ENCODE measurements at places on chromosomes 7 and 10.

- DNase-seq: no peak
Measured at GRCh38 chr10:13712476-13712836, 125.7 kb downstream of the PRPF18 start.

GRCh38 chr10:71727105-71727737 is 7.6 kb upstream of the C10orf105 start:
- no peak for DNase-seq

DNA sequence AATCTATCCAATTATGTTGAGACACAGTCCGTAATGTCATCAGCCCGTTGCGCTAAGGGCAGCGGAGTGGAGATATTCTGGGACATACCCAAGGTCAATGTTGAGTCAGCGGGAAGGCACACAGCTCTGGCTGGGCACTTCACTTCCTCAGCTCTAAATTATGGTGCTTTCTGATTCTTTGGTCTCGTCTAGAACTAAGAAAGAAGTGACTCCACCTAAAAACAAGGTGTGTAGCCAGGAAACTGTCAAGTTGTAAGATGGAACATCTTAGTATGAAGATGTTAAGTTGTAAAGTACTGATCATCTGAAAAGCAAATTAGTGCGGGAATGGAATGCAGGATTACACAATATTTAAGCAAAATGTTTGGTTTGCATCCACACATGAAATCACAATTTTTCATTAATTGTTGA is 43.1 kb downstream of the BAIAP2L1 start:
- DNase-seq: no peak

GRCh38 chr10:75202321-75203045 is 8.1 kb upstream of the VDAC2 start:
- no peak for DNase-seq

DNA sequence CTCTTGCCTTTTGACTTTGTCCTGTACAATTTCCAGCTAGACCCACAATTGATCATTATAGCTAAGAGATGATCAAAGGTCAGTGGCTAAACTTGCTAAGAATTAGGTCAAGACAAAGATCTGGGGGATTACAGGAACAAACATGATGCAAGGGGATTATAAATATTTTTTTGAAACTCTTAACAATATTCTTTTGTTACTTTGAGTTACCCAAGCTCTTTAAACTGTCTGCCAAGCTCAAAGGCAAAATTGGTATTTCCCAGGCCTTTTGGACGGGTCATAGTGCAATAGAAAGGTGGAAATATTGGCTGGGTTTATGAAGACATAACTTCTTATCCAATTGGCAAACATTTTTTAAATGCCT is 23.4 kb downstream of the TBXAS1 start:
- no peak for DNase-seq

- DNase-seq: no peak
Measured at GRCh38 chr7:130951303-130951975, 217.4 kb upstream of the KLF14 start.

DNA sequence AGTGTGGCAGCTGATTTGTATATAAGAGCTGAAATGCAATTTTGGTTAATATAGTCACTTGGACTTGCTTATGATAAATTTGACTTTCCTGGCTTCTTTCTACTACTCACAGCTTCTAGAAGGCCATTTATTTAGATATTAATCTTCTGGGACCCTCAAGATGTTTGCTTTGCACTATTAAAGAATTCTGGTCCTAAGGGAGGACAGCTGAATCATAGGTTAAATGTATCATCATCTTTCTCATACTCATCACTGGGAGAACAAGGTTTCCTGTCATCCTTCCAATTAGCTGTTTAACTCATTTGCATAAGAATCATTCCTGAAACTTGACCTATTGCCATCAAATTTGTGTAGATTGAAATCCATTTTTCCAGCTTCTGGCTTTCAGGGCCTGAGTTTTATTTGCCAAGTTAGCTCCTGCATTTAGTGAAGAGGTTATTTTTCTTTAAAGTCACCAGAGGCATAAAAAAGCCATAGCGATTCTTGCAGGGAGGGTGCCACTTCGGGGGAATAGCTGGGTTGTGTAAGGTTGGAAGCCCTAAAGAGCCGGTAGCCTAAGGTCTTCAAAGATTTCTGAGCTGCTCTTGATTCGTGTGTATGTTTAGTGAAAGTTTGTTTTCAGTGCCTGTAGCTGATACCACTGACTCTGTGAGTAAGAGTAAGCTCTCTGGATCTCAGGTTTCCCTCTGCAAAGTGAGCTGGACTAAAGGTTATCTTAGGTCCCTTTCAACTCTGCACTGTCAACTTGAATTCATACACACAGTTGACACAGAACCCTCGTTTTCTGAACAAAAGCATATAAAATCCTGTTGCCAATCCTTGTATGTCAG is 4.3 kb downstream of the MAP3K8 start:
- no peak for DNase-seq

GRCh38 chr7:12766416-12766815 is 79.0 kb downstream of the ARL4A start:
- no peak for DNase-seq

DNA sequence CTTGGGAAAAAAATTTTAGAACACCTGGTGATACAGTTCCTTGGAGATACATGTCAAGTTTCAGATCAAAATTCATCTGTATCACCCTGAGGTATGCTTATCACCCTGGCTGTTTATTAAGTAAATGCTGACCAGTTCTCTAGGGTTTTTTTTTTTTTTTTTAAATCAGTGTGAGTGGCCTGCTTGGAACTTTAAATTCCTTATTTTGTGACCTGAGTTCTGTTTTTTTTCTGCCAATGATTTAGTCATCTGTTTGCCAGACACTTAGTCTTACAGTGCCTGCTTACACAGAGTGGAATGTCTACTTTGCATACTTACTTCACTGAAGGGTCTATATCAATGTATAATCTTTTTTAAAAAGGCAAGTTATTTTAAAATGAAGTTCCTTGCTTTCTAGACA is 1.8 kb downstream of the TSPAN13 start:
- DNase-seq: no peak

DNA sequence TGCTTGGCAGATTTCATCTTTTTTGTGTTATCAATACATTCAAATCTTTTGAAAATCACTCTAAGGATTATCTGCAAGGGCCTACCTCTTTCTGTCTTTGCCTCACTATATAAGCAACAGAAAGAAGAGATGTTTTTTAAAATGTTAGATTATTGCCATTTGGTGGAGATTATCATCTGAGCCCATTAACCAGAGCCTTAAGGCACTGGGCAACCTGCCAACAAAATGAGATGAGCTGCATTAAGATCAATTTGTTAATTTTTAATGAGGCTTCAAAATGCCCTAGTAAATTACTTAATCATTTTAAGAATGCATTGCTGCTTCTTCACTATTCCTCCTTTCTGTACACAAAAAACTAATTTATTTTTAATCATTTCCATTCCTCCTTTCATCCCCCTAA is 314.1 kb downstream of the SNX13 start:
- no peak for DNase-seq

DNA sequence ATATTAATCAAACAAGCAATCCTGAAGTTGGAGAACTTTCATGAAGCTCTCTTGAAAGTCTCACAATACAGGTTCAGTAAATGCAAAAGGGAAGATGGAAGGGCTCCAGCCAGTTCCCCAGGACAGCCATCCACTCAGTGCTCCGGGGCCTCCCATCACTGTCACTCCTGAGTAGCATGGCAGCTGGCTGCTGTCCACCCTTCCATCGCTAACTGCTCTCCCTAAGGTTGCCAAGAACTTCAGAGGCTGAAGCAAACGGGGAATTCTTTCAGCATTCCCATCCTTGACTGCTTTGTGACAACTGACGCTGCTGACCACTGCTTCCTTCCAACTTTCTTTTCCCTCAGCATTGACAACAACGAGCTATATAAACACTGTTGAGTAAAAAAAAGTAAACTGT is 69.1 kb downstream of the VPS41 start:
- no peak for DNase-seq

DNA sequence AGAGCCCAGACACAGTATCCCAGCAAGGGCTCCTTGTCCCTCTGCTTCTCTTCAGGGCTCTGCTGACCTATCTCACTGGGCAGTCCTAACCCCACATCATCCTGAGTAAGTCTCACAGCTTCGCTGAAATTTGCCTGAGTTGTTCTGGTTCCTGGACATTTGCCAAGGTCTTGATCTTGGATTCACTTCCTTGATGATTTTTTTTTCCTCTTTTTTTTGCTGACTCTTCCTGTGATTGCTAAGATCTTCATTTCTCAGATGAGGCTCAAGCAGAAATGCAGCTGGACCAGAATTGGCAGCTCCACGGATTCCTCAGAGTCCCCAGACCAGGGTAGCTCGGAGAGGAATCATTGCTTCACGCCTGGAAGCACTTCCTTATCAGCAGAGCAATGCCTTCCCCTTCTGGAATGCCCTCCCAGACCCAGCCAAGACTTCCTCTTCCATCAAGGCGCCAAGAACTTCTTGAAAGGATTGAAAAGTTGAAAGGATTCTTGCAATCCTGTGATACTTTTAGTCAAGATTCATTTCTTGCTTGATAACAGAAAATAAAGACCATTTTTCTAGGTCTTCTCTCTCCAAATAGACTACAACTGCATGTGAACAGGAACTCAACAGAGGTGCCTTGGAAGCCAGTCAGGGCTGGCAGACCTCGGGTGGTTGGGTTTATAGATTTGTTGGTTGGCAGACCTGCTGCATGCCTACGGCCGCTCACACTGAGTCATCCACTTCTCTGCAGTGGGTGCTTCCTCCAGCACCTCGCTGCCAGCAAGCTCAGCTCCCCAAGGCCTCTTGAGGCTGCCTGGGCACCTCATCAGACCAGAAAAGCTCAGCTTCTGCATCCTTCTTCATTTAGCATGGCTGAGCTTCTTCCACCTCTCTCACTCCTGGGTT is 8.8 kb upstream of the AFAP1L2 start:
- DNase-seq: no peak

- no peak for DNase-seq
Measured at GRCh38 chr10:109770663-109771062, 152.6 kb downstream of the XPNPEP1 start.

DNA sequence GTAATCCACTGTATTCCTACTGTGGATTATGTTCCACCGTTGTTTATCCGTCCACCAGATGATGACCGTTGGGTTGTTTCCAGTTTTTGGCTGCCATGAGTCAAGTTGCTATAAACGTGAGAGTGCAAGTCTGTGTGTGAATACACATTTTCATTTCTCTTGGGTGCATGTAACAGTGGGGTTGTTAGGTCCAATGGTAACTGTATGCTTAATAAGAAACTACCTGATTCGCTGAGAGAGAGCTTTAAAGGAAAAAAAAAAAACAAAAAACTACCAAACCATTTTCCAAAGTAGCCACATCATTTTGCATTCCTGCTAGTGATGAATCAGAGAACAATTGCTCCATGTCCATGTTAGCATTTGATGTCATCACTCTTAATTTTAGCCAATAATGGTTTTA is 15.9 kb downstream of the UBN2 start:
- DNase-seq: no peak

DNA sequence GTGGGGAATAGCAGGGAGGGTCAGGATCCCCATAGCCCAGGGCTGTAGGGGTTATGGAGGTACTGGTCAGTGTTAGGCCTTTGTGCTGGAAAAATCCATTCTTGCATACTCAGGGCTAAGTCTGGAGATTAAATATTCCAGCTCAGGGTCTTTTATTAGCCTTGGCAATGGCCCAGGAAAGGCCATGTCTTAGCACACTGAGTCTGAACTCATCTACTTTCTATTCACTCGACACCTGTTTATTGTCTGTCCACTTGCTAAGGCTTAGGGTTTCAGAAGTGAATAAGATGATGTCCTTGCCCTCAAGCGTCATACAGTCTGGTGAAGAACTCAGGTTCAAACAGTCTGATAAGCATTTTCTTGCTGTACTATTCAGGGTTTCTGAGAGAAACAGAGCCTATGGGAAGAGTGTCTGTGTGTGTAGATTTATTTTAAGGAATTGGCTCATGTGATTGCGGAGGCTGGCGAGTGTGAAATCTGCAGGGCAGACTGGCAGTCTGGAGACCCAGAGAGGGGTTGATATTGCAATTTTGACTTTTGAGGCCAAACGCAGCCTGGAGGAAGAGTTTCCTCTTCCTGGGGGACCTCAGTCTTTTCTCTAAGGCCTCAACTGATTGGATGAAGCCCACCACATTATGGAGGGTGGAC is 135.8 kb downstream of the RAMP3 start:
- no peak for DNase-seq

- DNase-seq: no peak
Measured at GRCh38 chr10:127343821-127344220, 147.4 kb upstream of the INSYN2A start.

- no peak for DNase-seq
Measured at GRCh38 chr7:37714606-37715005, 31.0 kb downstream of the GPR141 start.

DNA sequence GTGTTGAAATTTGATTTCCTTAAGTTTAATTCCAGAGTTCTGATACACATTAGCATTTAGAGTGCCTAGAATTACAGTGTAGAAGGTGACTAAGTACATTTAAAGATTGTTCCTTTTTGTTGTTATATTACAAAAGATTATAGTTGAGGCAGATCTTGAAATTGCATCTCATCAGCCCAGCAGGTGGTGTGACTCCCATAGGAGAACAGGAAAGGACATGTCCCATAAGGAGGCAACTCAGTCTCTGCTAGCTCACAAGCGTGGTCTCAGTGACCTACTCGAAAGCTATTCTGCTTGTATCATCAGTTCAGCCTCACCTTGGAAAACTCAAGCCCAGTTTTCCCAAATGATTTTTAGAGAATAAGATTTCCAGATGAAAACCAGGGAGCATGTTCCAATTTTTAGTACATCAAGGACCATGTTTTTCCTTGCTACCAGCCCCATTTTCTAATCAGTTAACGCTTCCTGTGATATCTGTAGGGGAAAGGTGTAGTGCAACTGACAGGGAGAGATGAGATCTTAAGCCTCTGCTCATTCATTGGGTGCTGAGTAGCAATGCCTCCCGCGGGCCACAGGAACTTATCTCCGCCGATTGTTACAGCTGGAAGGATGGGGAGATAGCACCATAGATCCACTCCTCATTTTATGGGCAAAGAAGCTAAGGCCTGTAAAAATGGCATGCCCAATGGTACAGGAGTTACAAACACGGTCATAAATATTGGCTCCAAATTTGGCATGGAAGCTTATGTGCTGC is 1.1 kb upstream of the GNAI1 start:
- no peak for DNase-seq

DNA sequence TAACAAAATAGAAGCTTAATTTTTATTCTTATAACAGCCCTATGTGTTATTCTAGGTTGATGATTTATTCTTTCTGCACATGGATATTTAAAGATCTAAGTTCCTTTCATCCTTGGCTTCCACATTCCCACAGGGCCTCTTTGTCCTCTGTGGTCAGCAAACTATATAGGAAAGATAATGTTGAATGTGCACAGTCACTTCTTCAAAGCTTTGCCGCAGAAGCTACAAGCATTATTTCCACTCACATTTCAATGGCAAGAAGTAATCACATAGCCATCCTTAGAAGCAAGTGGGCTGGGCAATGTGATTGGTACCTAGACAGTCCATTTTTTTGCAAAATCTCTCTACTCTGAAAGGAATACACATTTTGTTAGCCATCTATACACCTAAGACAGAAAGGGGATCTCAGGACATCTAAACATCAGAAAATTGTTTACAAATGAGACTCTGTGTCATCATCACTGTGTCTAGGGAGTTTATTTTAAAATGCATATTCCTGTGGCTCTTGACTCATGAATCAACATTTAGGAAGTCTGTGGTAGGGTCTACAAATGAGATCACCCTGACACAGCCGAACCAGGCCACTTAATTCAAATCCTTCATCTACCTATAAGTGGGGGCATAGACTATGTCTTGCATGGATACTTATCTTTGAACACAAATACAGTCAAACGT is 1060.5 kb downstream of the XPNPEP1 start:
- no peak for DNase-seq
